ENCODE measurements at places on chromosomes 12 and 14.

DNA sequence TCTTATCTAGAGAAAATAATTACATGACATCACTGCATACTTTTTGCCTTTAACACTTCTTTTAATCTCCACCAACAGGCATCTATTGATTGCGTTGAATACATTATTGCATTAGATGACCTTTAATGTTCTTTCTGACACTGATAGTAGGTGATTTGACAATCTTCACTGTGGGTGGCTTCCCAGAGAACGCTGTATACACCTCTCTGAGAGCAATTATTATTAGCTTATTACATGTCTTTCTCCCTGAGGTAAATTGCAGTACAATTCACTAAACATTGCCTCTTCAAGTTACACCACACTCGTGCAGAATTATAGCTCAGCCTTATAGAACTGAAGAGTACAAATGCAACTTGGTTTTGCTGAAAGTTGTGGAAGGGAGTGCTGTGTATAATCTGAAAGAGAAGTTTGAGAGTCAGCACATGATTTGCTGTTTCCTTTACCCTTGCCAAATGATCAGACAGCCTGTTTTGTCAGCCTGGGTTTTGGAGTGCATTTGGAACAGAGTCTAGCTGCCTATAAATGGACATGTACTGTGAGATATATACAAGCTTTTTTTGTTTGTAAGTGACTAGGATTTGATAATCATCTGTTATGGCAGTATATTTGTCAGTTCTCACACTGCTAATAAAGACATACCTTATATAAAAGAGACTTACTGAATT is 369.2 kb downstream of the CCER1 start:
- H3K4me1 ChIP-seq, result no peaks in the 10 kb centered on the region
- no peaks in the 10 kb centered on the region for H3K36me3 ChIP-seq
- no peaks in the 10 kb centered on the region for H3K27me3 ChIP-seq

GRCh38 chr14:36771028-36771640 is 109.5 kb downstream of the PAX9 start:
- H3K36me3 ChIP-seq, result no peaks in the 10 kb centered on the region
- no peaks in the 10 kb centered on the region for H3K27me3 ChIP-seq
- H3K4me3 ChIP-seq, result no peak overlapping the region
- H3K27ac ChIP-seq, result no peak overlapping the region
- DNase-seq, result peak; percentile 10

DNA sequence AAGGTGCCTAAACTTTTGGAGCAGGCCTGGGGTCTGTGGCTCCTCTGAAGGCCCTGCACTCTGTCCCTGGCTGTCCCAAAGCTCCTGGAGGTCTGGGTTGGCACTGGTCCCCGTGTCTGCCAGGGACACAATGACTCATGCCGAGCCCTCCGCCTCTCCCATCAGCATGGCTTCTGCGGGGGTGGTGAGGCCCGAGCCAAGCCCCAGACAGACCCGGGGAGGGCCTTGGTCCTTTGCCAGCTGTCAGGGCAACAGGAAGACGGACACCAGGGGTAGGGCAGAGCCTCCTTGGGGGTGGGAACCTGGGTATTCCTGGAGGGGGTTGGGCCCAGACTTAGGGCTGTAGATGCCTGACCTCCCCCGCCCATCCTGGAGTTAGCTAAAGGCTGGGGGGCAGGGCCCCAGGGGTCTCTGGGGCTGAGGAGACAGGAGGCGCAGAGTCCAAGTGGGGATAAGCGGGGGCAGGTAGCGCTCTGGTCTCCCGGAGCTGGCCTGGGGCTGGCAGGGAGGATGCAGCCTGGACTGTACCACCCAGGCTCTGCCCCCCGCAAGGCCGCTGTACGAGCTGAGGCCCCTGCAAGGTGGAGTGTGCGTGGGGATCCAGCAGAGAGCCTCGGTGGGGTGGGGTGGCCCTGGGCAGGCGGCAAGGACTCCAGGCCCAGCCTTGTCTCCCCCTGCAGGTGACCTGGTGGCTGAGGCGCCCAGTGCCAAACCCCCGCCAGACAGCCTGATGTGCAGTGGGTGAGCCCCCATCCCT is 16.4 kb upstream of the PUS1 start:
- DNase-seq, result peak; percentile 42
- H3K27ac ChIP-seq, result peak overlapping the region; percentile 44
- H3K36me3 ChIP-seq, result no peaks in the 10 kb centered on the region
- no peak overlapping the region for H3K4me3 ChIP-seq

- peaks cover 34% of the 10 kb centered on the region for H3K4me1 ChIP-seq
- no peaks in the 10 kb centered on the region for H3K27me3 ChIP-seq
- peak overlapping the region; percentile 36 for H3K4me3 ChIP-seq
- H3K27ac ChIP-seq, result peak overlapping the region; percentile 94
- DNase-seq, result peak; percentile 95
Observed at GRCh38 chr12:6946033-6946919, 2.5 kb downstream of the C12orf57 start.

DNA sequence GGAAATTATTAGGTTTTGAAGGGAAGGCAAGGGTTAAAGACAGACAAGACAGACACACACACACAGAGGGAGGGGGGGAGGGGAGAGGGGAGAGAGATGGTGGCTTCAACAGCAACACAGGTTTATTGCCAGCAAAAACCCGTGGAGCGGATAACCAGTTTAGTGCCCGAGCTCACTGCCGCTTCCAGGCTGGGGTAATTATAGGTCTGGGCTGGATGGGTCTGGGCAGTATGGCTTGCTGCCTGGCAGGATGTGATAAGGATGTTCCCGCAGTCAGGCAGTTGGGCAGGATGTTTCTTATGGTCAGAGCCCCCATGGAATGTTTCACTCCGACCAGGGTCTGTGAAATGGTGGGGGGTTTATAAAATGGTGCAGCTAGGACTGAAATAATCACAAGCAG is 4.4 kb upstream of the TDRD9 start:
- peaks cover 16% of the 10 kb centered on the region for H3K27me3 ChIP-seq
- no peak for DNase-seq
- H3K4me3 ChIP-seq, result no peak overlapping the region
- H3K4me1 ChIP-seq, result peaks cover 22% of the 10 kb centered on the region

DNA sequence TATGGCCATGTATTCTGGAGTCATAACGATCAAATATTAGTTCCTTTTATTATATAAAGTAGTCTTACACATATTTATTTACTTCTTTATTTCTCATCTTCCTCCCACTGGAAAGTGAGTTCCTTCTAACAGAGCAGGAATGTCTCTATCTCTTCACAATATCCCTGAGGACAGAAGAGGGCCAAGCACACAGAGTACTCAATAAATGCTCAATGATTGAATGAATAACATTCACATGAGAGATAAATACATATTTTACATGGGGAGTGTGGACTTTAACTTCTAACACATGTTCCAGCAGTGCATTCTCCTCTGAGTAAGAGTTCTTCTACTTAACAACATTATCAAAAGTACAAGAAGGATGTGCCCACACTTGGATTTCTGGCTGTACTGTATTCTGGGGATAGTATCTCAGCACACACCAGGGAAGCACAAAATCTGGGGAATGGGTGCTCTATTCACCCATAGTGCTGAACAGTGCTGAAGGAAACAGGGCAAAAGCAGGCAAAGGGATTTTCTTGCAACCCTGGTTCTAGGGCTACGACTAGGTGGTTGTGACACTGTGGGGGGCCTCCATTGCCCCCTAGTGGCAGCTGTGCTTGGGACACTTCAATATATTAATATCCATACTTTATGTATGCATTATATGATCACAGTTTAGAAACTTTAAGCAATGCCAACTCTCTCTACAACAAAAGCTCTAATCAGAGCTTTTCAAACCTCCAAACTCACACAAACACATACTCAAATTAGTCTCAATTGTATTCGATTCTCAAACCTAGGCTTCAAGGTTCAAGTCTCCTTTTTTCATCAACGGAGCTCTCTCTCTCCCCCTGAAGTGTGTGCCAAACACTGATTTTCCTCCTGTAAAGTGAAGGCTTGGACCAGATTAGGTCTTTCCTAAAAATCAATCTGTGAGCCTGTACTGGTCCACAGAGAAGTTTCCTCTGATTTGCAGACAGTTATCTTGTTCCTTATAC is 115.5 kb downstream of the SLC2A13 start:
- H3K27ac ChIP-seq, result no peak overlapping the region
- no peak overlapping the region for H3K4me3 ChIP-seq
- H3K27me3 ChIP-seq, result no peaks in the 10 kb centered on the region
- DNase-seq, result peak; percentile 66
- H3K4me1 ChIP-seq, result no peaks in the 10 kb centered on the region

- no peak overlapping the region for H3K4me3 ChIP-seq
- DNase-seq, result no peak
- no peaks in the 10 kb centered on the region for H3K27me3 ChIP-seq
- no peaks in the 10 kb centered on the region for H3K36me3 ChIP-seq
- H3K4me1 ChIP-seq, result peaks cover 3% of the 10 kb centered on the region
Observed at GRCh38 chr14:93804654-93805053, 16.4 kb upstream of the PRIMA1 start.

- no peaks in the 10 kb centered on the region for H3K4me1 ChIP-seq
- no peaks in the 10 kb centered on the region for H3K27me3 ChIP-seq
- DNase-seq, result no peak
- no peaks in the 10 kb centered on the region for H3K36me3 ChIP-seq
Observed at GRCh38 chr14:80699861-80700260, 241.7 kb downstream of the CEP128 start.

DNA sequence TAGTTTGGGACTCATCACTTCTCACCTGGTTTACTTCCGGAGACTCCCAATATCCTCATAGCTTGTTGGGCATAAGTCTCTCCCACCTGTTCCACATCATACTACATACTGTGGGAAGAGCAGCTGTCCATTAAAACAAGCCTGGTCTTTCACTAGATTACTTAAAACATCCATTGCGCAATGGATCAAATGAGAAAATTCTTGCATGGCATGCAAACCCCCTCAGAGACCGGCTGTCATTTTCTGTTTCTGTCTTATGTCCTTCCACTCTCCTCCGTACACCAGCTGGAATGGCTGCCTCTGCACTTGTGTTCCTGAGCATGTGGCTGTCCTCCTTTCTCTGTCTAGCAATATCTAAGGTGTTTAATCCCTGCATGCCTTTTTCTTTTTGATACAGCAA is 265.6 kb downstream of the TMEM117 start:
- H3K4me3 ChIP-seq, result no peak overlapping the region
- no peak for DNase-seq
- no peak overlapping the region for H3K27ac ChIP-seq

GRCh38 chr14:49961270-49962222 is 68.7 kb downstream of the ARF6 start:
- DNase-seq, result no peak
- no peaks in the 10 kb centered on the region for H3K36me3 ChIP-seq
- peak overlapping the region; percentile 69 for H3K27ac ChIP-seq
- peaks cover 24% of the 10 kb centered on the region for H3K4me1 ChIP-seq
- H3K27me3 ChIP-seq, result no peaks in the 10 kb centered on the region

DNA sequence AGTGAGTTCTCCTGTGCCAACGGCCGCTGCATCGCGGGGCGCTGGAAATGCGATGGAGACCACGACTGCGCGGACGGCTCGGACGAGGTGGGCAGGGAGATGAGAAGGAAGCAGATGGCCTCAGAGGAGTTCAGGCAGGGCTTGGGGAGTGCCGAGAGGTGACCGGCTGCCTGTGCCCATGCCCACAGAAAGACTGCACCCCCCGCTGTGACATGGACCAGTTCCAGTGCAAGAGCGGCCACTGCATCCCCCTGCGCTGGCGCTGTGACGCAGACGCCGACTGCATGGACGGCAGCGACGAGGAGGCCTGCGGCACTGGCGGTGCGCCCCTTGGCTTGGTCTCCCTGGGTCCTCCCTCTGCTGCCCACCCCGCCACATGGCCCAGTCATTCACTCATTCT is 13.4 kb upstream of the NXPH4 start:
- H3K4me1 ChIP-seq, result no peaks in the 10 kb centered on the region
- H3K36me3 ChIP-seq, result no peaks in the 10 kb centered on the region
- DNase-seq, result no peak
- no peak overlapping the region for H3K27ac ChIP-seq
- no peak overlapping the region for H3K4me3 ChIP-seq
- no peaks in the 10 kb centered on the region for H3K27me3 ChIP-seq

- no peak for DNase-seq
- H3K4me3 ChIP-seq, result no peak overlapping the region
- H3K27ac ChIP-seq, result no peak overlapping the region
- no peaks in the 10 kb centered on the region for H3K27me3 ChIP-seq
- H3K36me3 ChIP-seq, result no peaks in the 10 kb centered on the region
Observed at GRCh38 chr12:29131539-29131938, 17.5 kb upstream of the FAR2 start.

DNA sequence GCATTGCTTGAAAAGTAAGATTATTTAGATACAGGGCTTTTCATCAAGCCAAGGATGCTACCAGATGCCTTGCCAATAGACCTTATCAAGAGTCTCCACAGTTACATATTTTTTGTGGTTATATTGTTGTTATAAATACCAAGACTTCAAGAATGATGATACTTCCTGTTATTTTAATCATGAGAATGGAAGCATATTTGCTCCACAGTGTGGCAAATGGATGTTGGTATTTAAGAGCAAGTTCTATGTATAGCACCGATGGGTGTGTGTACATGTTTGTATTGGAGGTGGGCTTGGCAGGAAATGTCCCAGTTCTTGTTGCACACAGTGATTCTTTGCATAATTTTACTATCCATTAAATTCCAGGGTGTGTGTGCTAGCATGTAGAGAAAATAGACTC is 4.4 kb upstream of the NID2 start:
- peaks cover 8% of the 10 kb centered on the region for H3K27me3 ChIP-seq
- H3K4me3 ChIP-seq, result no peak overlapping the region
- peaks cover 5% of the 10 kb centered on the region for H3K4me1 ChIP-seq
- no peak overlapping the region for H3K27ac ChIP-seq
- H3K36me3 ChIP-seq, result no peaks in the 10 kb centered on the region

GRCh38 chr14:56816574-56817391 is 6.5 kb upstream of the OTX2 start:
- no peak for DNase-seq
- peaks cover 100% of the 10 kb centered on the region for H3K27me3 ChIP-seq
- peaks cover 8% of the 10 kb centered on the region for H3K4me1 ChIP-seq

- H3K27ac ChIP-seq, result no peak overlapping the region
- H3K4me3 ChIP-seq, result no peak overlapping the region
- no peak for DNase-seq
- no peaks in the 10 kb centered on the region for H3K27me3 ChIP-seq
Observed at GRCh38 chr14:96698960-96699539, 98.1 kb upstream of the VRK1 start.

DNA sequence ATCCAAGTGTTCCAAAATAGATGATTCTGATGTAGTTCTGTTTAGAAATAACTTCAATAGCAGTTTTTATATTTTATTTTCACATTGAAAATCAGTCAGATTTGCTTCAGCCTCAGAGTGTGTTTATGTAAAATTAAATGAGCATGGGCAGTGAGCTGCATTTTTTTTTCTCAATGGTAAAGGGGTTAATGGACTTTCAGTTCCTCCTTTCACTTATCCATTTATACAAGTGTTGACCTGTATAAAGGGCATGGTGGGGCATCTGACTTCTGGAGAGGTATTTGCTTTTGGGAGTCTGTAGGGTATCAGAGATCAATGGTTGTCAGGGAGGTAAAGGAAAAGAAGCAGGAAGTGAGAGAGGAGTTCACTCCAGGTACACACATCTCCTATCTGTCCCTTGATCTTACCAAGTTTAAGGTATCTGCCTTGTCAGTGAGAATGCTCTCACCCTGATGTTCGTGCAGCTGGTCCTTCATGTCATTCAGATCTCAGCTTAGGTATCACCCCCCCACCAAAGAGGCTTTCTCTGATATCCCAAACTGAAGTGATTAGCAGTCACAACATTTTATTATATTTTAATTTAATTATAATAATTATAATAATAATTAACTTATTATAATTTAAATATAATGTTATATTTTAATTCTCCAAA is 181.6 kb upstream of the LMNTD1 start:
- DNase-seq, result no peak
- H3K36me3 ChIP-seq, result no peaks in the 10 kb centered on the region
- no peak overlapping the region for H3K27ac ChIP-seq
- no peak overlapping the region for H3K4me3 ChIP-seq

- no peak overlapping the region for H3K27ac ChIP-seq
- no peak for DNase-seq
- H3K36me3 ChIP-seq, result no peaks in the 10 kb centered on the region
- H3K4me1 ChIP-seq, result peaks cover 12% of the 10 kb centered on the region
Observed at GRCh38 chr12:124227951-124228711, 66.8 kb upstream of the RFLNA start.

Data from transverse colon (tissue), 4 donors.